ENCODE measurements at places on chromosomes 5 and 9.

- DNase-seq, result no peak
Observed at GRCh38 chr5:14574096-14574495, 7.5 kb upstream of the OTULINL start.

GRCh38 chr5:107705402-107706014 lies 34.8 kb upstream of the EFNA5 start:
- DNase-seq, result no peak

DNA sequence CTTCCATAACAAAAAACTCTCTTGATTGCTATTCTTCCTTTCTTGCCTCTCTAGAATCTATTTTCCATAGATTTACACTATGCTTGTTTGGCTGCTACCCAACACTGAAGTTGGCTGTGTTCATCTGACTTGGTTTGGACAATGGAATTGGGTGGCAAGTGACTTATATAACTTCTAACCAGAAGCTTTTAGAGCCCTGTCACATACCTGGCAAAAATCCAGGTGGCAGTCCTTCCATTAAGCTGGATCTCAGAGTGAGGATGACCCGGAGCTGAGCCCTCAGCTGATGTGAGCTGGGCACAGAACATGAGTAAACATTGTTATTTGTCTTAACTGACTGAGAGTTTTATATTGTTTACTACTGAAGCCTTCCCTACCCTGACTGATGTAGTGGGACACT lies 225.7 kb downstream of the TLR4 start:
- DNase-seq, result peak; percentile 33

GRCh38 chr5:132666310-132667123 lies 7.3 kb upstream of the IL4 start:
- no peak for DNase-seq

GRCh38 chr5:143779506-143779905 lies 32.5 kb upstream of the HMHB1 start:
- DNase-seq, result no peak

GRCh38 chr5:113166852-113167366 lies 190.3 kb downstream of the DCP2 start:
- no peak for DNase-seq

DNA sequence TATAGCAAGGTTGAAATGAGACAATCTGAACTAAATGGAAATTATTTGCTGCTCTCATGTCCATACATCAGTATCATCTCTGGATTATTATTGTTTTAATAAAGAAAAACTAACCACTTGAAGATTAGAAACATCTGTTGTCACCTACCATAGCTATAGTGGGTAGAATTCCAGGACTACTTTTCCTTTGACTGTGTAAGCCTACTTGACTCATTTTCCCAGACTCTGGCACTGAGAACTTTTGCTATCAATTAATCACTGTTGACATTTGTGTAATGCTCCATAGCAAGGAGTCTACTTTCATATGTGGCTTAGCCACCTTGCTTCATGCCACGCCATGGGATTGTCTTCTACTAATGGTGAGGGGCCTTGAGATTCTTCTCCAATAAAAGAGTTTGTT lies 59.9 kb upstream of the ARRDC3 start:
- DNase-seq, result no peak

DNA sequence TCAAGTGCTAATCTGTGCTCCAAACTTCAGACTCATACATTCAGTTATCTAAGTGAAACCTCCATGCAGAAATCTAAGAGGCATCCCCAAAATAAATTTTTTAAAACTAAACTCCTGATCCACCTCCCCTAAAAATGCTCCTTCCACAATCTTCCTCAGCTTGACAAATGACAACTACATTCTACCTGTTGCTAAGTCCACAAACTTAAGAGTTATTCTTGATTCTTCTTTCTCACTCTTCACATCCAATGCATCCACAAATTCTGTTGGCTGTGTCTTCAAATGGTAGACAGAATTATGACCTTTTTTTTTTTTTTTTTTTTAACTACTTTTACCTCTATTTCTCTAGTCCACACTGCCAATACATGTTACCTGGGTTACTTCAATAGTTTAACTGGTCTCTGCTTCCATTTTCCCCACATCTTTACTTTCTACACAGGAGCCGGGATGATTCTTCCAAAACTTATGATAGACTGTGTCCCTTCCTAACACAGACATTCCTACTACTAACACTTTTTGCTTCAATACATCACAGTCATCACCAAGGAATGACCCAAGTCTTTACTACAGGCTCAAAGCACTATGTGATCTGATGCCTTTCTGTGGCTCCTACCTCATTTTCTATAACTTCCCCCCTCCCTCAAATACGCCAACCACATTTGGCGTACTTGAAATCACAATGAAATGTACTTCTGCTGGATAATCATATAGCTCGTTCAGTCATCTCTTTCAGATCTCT lies 143.6 kb downstream of the PDE4D start:
- no peak for DNase-seq

- DNase-seq, result peak; percentile 82
Observed at GRCh38 chr5:35920890-35921289, 17.5 kb downstream of the CAPSL start.

GRCh38 chr5:34854459-34855174 lies 15.7 kb downstream of the TTC23L start:
- DNase-seq, result no peak

DNA sequence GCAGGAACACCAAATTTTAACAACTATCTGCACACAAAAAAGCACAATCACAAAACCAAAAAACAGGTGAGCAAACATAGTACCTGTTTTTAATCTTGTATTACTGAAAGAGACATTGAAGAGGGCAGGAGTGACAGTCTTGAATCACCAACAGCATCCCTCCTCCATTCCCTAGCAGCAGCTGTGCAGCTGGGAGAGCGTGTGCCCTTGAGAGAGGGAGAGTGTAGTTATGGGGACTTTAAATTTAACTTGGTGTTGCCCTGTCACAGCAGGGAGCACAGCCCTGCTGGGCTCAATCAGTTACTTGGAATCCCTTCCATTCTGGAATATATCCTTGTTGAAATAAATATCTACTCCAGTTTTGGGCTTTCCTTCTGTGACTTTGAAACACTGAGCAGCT lies 1938.7 kb upstream of the NUDT12 start:
- DNase-seq, result no peak

- no peak for DNase-seq
Observed at GRCh38 chr9:27151693-27152404, 42.8 kb downstream of the TEK start.

- DNase-seq, result no peak
Observed at GRCh38 chr9:112789473-112789872, 38.9 kb downstream of the SNX30 start.

GRCh38 chr5:96115147-96115807 lies 153.6 kb upstream of the ELL2 start:
- no peak for DNase-seq

- DNase-seq, result no peak
Observed at GRCh38 chr5:113382731-113383130, 52.1 kb downstream of the TSSK1B start.

GRCh38 chr9:20041697-20042081 lies 252.9 kb upstream of the SLC24A2 start:
- no peak for DNase-seq

GRCh38 chr9:123678038-123678877 lies 251.7 kb downstream of the DENND1A start:
- DNase-seq, result no peak

- DNase-seq, result no peak
Observed at GRCh38 chr5:89343666-89344065, 460.7 kb upstream of the MEF2C start.

DNA sequence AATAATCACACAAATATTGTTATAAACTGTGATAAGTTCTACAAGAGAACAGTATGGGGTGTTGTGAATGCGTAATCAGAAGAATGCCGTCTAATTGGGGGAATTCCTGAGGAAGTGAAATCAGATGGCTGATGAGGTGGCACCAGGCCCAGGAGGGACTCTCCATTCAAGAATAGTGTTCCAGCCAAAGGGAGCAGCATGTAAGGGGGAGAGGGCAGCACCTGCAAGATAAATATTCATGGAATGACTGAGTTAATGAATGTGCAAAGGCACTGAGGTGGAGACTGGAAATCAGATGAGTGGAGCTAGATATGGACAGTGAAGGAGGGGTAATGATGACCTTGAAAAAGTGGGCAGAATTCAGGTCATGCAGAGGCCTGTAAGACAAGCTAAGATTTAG lies 250.6 kb downstream of the ARRDC3 start:
- no peak for DNase-seq

GRCh38 chr9:16597136-16597535 lies 273.3 kb downstream of the BNC2 start:
- DNase-seq, result no peak

DNA sequence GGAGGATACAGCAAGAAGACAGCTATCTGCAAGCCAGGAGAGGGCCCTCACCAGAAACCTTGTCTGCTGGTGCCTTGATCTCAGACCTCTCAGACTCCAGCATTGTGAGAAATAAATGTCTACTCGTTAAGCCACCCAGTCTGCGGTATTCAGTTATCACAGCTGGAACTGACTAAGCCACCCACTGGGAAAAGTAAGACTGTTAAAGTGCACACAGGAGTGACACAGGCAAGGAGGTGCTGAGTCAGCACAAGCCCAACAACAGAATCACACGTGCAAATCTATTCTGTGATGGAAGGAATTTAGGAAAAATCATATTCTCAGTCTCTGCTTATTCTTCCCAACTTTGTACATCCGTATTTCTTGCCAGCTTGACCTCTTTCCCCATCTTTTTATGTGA lies 200.0 kb downstream of the NR2F1-AS1 start:
- no peak for DNase-seq

DNA sequence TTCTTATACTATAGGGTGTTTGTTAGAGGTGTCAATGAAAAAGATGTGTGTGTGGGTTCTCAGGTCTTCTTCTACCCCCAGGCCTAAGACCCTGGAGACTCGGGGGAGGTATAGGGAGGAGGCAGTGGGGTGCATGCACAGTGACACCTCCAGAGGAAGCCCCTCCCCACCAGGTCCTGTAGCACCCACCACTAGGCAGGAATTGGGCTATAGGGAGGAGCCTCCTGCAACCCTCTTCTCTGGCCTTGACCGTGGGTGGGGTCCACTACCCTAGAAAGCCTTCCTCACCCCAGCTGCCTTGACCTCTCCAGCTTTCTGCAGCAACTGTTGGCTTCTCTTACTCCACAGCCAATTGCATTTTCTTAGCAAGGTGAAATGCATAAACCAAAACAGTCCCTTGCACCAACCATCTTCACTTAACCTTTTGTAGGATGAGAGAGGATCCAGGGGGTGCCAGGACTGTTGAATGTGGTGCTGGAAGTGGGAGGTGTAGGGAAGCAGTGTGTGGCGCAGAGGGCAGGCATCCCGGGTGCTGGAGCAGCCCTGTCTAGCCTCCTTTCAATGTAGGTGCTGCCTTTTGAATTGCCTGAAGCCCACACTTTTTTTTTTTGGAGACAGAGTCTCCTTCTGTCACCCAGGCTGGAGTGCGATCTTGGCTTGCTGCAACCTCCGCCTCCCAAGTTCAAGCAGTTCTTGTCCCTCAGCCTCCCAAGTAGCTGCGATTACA lies 128.5 kb downstream of the RGS3 start:
- no peak for DNase-seq

DNA sequence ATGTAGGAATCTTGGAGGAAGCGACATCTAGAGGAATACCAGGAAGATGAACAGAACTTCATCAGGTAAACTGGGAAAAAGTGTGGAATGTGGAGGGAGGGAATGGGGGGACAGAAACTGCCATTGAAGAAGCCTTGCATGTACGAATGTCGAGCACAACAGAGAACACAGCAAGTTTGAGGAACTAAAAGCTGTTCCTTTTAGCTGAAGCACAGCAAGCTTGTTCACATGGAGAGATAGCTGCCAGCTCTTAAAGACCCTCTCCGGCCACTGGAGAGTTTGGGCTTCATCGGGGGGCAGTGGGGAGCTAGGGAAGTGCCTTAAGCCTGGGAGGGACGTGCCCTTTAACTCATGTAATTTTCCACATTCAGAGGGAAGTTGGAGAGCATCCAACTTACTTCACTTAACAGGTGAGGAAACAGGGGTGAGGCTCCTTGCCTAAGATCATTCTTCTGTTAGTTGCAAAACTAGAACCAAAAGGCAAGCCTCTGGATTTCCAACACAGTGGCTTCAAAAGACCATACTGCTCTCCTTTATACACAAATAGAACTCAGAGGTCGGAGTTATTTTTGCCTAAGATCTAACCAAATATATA lies 2.3 kb upstream of the CYFIP2 start:
- no peak for DNase-seq

DNA sequence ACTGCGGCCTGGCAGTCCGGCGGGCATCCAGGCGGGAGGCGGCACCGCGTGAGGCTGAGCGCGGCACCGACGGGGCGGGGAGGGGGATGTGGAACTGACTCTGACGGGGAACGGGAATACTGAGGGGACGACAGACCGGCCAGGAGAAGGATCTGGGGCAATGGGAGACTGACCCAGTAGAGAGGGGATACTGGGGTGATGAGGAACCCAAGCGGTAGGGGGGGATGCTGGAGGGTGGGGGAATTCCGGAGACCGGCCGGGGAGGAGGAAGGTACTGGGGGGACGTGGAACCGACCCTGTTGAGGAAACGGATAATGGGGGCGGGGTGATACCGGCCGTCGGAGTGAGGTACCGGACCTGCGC lies 423 bp downstream of the IPPK start:
- no peak for DNase-seq

GRCh38 chr5:98365126-98365525 lies 408.3 kb upstream of the RGMB start:
- no peak for DNase-seq

DNA sequence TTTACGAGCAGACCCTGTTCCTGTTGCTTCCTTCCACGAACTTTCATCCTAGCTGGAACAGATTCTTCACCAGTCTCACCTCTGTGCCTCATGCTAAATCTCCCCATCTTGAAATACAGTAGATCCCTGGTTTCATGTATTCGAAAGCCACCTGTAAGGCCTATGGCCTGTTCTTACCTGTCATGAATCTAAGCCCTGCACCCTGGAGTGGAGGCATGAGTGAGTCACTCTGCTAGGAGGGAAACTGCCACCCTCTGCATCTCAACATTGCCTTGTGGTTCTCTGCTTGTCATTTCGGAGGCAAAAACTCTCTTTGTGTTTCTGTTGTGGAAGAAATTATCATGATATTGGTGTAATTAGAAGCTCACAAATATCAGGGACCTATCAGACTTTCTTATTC lies 320.0 kb downstream of the ENC1 start:
- no peak for DNase-seq

- no peak for DNase-seq
Observed at GRCh38 chr5:10590226-10590999, 26.5 kb downstream of the ANKRD33B start.

DNA sequence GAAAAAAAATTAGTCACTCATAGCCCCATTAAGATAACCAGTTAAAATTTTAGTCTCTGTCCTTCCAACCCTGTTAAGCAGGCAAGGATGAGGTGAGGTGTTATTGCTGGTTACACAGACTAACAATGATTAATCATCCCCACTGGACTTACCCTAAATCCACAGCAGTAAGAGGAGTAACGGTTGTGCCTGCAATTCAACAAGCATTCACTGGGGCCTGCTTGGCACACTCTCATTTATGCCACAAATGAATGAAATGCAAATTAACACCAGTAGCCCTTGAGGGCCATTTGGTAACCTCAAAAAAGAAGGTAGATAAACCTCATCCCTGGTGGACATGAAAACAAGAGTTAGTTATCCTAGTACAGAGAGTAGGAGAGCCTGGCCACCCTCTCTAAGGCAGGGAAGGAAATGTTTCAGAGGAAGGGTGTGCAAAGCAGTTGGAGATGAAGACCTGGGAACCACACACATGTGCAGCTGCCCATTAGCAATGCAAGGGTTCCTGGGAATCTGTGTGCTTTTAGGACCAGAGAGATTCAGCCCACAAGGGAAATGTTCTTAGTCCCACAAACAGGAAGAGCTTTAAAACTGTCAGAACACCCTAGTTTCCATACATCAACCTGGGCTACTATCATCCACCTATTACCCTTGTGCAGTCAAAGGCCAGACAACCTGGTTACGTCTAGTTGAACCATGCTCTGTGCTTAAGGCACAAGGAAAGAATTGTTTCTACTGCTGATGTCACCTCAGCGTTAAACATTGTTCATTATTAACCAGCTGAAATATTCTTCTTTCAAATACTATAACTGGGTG lies 7.7 kb downstream of the LHFPL2 start:
- no peak for DNase-seq
